A549 treated with dexamethasone at 1 μM for 4 hours (cell line): ENCODE measurements at places on chromosomes 4 and X. TPM values are rescaled to one million over a fixed set of nuclear protein-coding genes. Genes with fewer than 3 reads are reported as not detected.

GUCY1A1 gene
- not detected in 5 replicates for total RNA-seq

SFRP2 gene
- 0.06 TPM in 1 of 5 replicates, not detected in the others for total RNA-seq

GPR82 gene
- not detected in 5 replicates for total RNA-seq

TLL1 gene
- 0.11 to 0.28 TPM (median 0.14 TPM) in 5 replicates for total RNA-seq

NDST3 gene
- total RNA-seq = not detected in 5 replicates

ITIH6 gene
- total RNA-seq = 0.01 TPM in 1 of 5 replicates, not detected in the others

PNCK gene
- 0.07 to 0.41 TPM (median 0.18 TPM) in 5 replicates for total RNA-seq

STS gene
- total RNA-seq = 2.0 to 2.5 TPM (median 2.2 TPM) in 5 replicates

CFP gene
- 0.30 to 0.95 TPM (median 0.34 TPM) in 5 replicates for total RNA-seq

NEK1 gene
- 2.6 to 3.3 TPM (median 3.0 TPM) in 5 replicates for total RNA-seq

C1QTNF7 gene
- total RNA-seq = not detected in 5 replicates

NUDT10 gene
- 1.1 to 1.7 TPM (median 1.3 TPM) in 5 replicates for total RNA-seq

GPR173 gene
- total RNA-seq = not detected in 5 replicates

ENAM gene
- not detected in 5 replicates for total RNA-seq

LNX1 gene
- 0.04 to 0.08 TPM in 2 of 5 replicates, not detected in the others for total RNA-seq

MAGEB10 gene
- not detected in 5 replicates for total RNA-seq

CLTRN gene
- 0.49 to 0.96 TPM (median 0.77 TPM) in 5 replicates for total RNA-seq

USP17L22 gene
- not detected in 5 replicates for total RNA-seq

NPY5R gene
- total RNA-seq = not detected in 5 replicates

FAM9C gene
- total RNA-seq = 0.05 TPM in 1 of 5 replicates, not detected in the others

CCDC110 gene
- total RNA-seq = 0.05 TPM in 1 of 5 replicates, not detected in the others

STAP1 gene
- not detected in 5 replicates for total RNA-seq

UGT2B17 gene
- total RNA-seq = not detected in 5 replicates

LRIT3 gene
- 0.03 to 0.06 TPM (median 0.04 TPM) in 4 of 5 replicates, not detected in the other for total RNA-seq

TSC22D3 gene
- total RNA-seq = 210 to 273 TPM (median 236 TPM) in 5 replicates

USP17L24 gene
- total RNA-seq = not detected in 5 replicates

C4orf36 gene
- total RNA-seq = 0.73 to 1.7 TPM (median 1.2 TPM) in 5 replicates

CHRNA9 gene
- total RNA-seq = 0.90 to 1.7 TPM (median 1.3 TPM) in 5 replicates

PGRMC2 gene
- 76.0 to 96.0 TPM (median 79.9 TPM) in 5 replicates for total RNA-seq

SHROOM2 gene
- 0.81 to 1.1 TPM (median 0.99 TPM) in 5 replicates for total RNA-seq

CXorf49 gene
- total RNA-seq = not detected in 5 replicates

ASB9 gene
- total RNA-seq = 18.7 to 22.9 TPM (median 20.2 TPM) in 5 replicates

AKAP14 gene
- not detected in 5 replicates for total RNA-seq
